NCI-H1417 treated with DMSO at 0.1 percent for 48 hours (cell line): ENCODE measurements at places on chromosomes 7 and 10.

DNA sequence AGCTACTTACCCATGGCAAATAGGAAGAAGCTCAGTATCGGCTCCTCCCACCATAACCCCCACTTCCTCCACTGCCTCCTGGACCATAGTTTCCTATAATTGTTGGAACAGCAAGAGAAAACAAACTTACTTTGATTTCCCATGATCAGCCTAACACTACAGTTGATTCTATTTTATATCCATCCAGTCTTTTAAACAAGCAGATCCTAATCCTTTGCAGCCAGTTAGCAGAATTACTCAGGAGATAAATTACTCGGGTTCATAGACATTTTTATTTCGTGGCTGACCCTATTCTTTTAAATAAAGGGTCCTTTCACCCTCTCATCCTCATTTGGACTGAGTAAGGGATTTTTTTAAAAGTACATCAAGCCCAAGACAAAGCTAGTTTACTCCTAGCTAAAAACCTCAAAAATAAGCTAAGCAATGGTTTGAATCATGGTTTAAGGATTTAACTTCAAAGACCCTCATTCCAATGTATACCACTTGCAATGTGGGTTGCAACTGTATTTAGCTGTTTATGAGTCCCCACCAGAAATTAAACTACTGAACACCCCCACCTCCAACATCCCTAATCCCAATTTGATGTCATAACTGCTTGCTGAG is 8.0 kb downstream of the HNRNPA2B1 start:
- no peak for DNase-seq

GRCh38 chr7:157514746-157515145 is 177.9 kb downstream of the DNAJB6 start:
- no peak for DNase-seq

DNA sequence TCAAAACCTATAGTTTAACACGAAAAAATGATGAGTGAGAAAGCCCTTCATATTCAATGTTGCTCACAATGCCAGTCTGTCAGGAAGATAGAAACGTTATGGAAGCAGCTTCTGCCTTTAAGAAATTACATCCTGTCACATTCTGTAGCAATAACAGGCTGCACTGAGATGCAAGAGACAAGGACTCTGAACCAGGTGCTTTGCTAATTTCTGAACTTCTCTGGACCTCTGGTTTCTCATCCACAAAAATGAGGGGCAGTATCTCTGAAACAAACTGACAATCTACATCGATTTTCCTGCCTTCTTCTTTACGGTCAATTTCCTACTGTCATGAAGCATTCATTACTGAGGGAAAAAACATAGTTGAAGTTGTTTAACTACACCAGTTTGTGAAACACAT is 234.0 kb downstream of the SNX13 start:
- no peak for DNase-seq

DNA sequence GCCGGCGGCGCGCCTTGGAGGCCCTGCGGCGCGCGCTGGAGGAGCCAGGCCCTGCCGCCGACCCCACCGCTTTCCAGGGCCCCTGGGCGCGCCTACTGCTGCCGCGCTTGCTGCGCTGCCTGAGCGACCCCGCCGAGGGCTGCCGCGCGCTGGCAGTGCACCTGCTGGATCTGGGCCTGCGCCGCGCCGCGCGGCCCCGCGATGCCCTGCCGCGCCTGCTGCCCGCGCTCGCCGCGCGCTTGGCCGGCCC is 280 bp downstream of the DNAAF5 start:
- no peak for DNase-seq

DNA sequence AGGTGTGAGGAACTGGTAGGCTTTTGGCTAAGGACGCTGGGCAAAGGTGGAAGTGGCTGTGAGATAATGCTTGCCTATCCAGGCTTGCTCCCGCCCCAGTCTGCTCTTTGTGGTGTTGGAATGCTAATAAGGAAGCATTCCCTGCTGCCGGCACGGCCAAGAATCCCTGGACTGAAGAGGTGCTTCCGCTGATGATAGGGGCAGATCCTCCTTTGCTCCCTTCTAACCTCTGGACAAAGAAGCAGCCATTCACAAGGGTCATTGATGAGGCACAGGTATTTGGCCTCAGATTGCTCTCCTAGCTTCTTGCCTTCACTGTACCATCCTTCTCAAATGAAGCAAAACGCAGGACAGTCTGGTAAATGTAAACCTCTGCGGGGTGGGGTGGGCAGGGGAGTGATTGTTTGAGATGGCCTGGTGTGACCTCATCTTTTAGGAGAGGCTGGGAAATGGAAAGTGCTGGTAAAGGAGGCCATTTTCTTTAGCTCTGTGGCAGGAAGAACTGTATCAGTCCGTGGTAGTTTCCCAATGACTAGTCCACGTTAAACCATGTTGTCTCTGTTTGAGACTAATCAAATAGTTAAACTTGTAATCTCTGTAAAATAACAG is 1.7 kb downstream of the PGAM1 start:
- DNase-seq: no peak

GRCh38 chr7:137951700-137952425 is 50.0 kb downstream of the CREB3L2 start:
- DNase-seq: no peak

GRCh38 chr7:6107924-6108323 is 76.7 kb downstream of the ANKRD61 start:
- DNase-seq: no peak

GRCh38 chr7:15848362-15848761 is 161.9 kb upstream of the MEOX2 start:
- DNase-seq: no peak

- no peak for DNase-seq
These were observed 44.7 kb downstream of the DOCK4 start for GRCh38 chr7:112161253-112162141.

GRCh38 chr10:490891-491571 is 198.4 kb downstream of the DIP2C start:
- DNase-seq: no peak

- no peak for DNase-seq
These were observed 58.9 kb downstream of the FRMPD2 start for GRCh38 chr10:48215486-48216203.

GRCh38 chr10:99560277-99561126 is 27.8 kb downstream of the NKX2-3 start:
- DNase-seq: no peak

DNA sequence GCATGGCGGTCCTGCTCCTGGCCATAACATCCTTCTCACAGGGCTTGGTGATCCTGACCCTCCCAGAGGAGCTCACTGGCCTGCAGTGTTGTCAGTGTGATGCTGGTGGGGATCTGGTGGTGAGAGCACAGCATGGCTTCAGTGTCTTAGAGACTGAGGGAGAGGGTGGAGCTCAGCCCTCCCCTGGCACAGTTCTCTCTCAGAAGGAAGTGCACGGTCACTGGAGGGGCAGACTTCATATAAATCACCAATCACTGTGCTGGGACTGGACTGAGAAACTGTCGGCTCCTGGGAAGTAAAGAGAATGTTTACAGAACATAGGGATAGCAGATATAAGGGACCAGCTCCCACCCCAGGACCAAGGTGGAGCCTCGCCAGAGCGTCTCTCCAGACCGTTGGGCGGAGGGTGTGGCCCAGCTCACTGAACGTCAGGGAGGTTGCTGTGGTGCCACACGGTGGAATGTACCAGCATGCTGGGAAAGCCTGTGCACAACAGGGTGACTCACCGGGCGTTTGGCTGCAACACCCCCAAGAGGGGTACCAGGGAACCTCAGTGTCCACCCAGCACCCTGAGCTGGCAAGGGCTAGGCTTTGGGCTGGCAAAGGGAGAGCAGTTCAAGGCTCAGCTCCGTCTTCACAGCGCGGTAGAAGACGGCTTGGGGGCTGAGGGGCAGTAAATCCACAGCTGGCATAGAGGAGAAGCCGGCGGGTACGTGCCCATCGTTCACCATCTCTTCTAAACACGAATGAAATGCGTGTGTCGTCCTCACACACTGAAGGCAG is 8.8 kb upstream of the GET4 start:
- DNase-seq: no peak

GRCh38 chr7:2198760-2199159 is 34.0 kb downstream of the MAD1L1 start:
- DNase-seq: no peak

GRCh38 chr10:86556933-86557649 is 35.5 kb upstream of the WAPL start:
- peak; percentile 6 for DNase-seq
